ENCODE measurements at places on chromosomes 6 and 20. TPM values are rescaled to one million over a fixed set of nuclear protein-coding genes. Genes with fewer than 3 reads are reported as not detected.

DNA sequence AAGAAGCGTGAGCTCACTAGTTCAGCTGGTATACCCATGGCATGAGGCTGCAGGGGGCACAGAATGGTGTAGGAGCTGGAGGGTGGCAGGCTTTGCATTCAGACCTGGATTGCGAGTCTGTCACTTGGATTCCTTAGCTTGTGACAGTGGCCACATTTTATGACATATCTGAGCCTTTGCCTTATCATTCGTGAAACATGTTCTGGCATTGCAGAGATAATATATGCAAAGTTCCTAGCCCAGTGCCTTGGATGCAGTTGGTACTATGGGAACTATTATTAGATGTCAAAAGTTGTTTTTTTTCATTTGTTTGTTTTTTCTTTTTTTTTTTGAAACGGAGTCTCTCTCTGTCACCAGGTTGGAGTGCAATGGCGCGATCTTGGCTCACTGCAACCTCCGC, 230.7 kb upstream of the PRDM1 start:
- no peak for DNase-seq

B3GAT2 gene
- total RNA-seq: not detected

- no peak for DNase-seq
These were observed 263.4 kb downstream of the CDC5L start for GRCh38 chr6:44650947-44651346.

ITPA gene
- total RNA-seq: 25.9 TPM

DNA sequence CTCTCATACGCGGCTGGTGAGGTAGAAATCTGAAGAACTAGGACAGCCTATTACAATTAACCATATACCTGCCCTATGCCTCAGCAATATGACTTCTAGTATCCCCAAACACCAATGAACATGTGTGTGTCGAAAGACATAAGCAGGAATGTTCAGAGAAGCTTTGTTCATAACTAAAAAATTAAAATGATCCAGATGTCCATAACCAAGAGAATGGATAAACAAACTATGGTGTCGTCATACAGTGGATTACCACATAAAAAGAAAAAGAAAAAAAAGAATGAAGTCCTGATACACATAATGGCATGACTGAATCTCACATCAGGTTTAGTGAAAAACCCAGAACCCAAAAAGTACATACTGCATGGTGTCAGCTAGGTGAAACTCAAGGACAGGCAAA, 73.9 kb downstream of the MDN1 start:
- no peak for DNase-seq

DNA sequence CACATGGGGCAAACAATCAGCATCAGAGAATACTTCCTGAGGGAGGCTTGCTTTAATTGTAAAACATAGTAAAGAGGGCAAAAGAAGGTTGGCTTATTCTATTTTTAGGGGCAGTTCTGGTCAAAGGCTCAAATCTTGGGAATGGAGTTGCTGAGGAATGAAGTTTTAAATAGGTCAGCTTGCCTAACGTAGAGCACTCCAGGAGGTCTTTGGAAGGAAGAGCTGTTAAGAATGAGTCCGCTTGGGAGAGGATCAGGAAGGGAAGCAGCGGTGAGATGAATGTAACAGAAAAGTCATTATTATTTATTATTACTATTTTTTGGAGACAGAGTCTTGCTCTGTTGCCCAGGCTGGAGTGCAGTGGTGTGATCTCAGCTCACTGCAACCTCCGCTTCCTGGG, 108.7 kb downstream of the ZFAND3 start:
- no peak for DNase-seq

DNA sequence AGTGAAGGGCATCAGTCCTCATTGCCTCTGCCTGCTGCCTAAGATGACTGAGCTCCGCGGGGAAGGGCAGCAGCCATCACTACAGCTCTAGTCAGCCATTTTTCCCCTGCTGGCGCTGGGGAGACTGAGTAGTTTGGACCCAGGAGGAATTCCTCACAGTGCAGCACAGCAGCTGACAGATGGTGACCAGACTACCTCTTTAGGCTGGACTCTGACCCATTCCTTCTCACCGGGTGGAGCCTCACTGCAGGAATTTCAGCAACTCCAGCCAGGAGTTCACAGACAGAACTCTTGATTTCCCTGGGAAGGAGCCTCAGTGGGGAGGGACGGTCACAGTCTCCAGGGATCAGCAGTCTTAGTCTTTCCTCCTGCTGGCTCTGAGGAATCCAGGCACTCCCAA, 492.0 kb upstream of the MMS22L start:
- DNase-seq: no peak

DNA sequence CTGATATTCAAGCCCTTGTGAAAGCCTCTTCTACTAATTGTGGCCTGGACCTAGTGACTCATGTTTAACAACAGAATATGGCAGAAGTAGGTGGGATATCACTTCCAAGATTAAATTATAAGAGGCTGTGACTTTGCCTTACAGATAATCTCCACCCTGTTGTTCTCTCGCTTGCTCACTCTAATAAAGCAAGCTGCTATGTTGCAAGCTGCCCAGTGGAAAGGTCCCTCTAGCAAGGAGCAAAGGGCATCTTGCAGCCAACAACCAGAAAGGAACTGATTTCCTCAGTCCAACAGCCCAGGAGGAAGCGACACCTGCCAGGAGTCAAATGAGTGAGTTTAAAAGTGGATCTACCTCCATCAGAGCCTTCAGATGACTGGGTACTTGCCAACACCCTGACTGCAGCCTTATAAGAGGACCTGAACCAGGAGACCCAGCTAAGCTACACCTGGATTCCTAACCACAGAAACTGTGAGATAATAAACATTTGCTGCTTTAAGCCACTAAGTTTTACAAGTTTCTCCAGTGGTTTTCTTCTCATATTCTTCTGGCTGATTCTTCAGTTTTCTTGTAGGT, 112.6 kb downstream of the FRK start:
- DNase-seq: no peak

DNA sequence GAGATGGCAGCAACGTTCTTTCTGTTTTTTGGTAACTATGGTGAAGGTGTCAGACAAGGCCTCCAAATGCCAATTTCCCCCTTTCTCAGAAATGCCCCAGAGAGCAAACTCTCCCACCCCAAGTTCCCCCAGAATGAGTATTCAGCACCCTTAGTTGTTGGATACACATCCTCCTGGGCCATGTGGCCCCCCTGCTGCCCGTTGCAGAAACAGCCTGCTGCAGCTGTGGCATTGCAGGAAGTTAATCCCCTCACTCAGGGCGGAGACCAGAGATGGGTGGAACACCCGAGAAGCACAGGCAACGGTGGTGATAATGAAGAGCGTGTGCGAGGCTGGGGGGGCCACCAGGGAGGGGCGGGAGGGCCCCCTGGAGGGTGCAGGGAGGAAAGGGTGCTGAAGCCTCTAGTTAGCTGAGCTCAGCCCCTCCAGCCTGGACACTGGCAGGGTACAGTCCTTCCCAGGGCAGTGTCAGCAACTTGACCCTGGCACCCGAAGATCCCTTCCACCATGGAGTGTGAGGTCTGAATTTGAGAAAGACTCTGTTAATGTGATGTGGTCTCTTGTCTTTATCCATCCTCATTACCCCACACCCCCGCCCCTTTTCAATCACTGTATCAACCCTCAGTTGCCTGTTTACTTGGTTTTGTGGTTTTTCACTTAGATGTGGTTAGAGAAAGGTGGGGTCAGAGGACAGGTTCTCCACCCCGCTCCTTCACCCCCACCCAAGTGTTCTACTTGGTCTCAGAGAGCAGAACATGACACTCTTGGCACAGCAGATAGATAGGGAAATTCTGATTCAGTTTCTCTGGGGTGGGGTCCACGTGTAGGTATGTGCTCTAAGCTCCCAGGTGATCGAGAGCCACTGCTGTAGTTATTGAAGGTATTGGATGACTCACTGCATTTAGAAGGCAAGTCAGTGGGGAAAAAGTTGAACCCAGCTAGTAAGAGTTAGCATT, 208.8 kb upstream of the SUPT3H start:
- DNase-seq: no peak

FRMD1 gene
- total RNA-seq: 0.06 TPM

TNNC2 gene
- total RNA-seq: not detected

TRIM31 gene
- not detected for total RNA-seq

- no peak for DNase-seq
These were observed 75.3 kb upstream of the MRAP2 start for GRCh38 chr6:83958241-83958685.

DNA sequence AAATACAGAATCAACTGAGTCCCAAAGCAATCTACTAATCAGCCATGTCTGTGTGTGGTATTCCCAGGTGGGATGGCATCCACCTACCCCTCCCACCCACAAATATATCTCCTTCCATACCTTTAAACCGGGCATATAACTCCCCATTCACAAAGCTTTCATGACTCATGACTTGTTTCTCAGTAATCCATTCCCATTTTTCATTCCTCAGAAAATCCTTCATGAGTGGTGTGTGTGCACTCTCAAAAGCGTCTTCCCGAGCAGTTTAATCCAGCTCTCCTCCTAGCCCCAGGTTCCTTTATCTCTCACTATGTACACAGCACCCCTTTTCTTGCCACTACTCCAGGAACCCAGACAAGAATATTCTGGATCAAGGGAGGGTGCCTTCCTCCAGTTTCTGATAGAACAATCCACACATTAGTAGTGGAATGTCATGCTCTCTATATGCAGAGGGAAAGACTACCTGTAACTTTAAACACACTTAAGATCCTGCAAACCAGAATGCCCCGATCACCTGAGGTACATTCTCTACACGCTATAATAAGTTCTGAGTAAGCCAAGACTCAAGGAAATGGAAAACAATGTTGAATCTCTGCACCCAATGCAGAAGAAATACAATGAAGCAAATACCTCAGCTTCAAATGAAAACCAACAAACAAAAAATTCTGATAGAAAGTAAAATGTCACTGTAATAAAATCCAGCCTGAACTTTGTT, 55.7 kb upstream of the IPCEF1 start:
- DNase-seq: no peak

DNA sequence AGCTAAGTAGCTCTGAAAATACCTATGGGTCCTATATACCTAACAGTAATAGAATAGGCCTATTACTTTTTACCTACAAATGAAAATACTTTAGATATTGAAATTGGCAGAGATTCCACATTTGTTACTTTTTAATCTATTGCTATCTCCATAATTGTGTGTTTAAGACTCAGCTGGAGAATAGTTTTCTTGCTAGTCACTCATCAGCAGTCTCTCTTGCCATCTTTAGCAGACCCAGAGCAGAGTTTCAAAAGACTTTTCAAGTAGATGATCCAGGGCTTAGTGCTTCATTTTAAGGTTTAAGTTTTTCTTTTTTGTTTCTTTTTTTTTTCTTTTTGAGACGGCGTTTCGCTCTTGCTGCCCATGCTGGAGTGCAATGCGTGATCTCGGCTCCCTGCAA, 12.9 kb downstream of the ANKS1A start:
- no peak for DNase-seq

EDN3 gene
- total RNA-seq: not detected
